HTR-8/SVneo (cell line): ENCODE measurements at places on chromosomes 2 and 18.

DNA sequence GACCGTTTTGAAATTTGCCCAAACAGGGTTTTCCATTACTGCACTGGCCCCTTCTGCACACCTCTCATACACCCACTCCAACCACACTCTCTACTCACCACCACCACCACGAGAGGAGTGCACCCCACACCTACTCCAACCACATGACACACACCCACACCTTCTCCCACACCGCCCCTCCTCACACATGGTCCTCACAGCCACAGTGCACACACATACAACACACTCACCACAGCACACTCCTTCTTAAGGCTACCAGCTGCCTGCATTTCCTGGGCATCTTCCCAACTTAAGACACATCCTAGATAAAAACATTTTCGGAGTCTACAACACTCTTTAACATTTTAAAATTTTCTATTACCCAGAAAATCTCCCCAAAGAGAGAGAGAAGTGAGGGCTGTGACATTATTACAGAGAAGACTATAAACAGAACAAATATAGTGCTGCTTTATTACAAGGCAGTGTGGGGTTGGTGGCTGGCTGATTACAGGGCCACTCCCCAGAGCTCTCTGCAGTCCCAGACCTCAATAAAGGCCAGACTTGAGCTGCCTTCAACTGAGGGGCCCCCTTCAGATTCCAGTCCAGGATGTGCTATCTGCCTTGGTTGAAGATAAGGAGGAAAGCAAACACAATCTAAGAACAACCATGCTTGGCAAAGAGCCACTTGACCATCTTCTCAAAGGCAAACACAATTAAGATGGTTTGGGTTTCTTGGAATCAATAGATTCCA is 36.1 kb downstream of the NHEJ1 start:
- DNase-seq = no peak

DNA sequence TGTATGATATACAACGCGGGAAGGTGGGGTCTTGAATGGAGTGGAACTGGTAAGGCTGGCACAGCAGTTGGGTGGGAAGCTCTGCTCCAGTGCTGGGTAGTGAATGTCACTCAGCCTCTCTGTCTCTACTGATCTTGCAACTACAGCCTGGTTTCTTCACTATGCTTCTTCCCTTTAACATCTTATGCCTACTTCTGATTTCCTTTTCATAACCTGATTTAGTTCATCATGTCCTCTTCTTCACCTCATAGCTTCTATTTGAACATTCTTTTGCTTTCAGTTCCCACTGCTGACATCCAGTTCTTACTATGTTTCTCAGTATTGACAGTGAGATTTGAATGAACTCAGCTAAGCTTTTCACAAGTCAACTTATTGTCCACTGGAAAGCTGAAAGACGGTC is 286.2 kb downstream of the ARL6IP6 start:
- no peak for DNase-seq

DNA sequence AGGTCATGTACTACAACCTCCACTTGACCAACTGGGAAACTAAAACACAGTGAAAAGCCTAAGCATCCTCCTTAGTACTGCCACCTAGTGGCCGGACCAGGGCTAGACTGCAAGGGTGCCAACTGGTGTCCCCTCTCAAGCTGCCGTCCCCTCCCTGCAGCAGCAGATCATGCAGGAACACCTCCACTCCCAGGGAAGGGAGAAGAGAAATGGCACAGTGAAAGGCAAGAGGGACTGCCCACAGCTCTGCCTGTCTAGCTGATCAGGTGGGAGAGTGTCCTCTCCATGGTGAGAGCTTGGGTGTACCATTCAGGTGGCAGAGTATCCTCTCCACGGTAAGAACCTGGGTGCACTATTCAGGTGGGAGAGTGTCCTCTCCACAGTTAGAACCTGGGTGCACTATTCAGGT is 78.1 kb downstream of the AAK1 start:
- peak; percentile 50 for DNase-seq

DNA sequence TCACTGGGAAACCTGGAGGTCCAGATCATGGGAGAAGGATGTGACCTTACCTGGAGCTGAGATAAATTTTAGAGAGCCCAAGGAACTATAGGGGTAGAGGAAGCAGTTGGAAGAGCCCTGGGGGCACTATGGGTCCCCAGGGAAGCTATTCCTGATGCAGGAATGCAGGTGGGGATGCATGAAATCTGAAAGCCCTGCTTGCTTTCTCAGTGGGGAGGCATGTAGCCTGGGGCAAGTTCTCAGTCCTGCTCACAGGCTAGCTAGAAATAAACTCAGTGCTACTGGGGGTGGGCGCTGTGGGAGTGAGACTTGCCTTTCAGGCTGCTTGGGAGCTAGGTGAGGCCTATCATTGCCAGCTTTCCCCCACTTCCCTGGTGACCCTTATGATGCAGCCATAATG is 499.7 kb downstream of the PTH2R start:
- DNase-seq = no peak

GRCh38 chr18:48342581-48342980 is 66.6 kb downstream of the ZBTB7C start:
- no peak for DNase-seq

DNA sequence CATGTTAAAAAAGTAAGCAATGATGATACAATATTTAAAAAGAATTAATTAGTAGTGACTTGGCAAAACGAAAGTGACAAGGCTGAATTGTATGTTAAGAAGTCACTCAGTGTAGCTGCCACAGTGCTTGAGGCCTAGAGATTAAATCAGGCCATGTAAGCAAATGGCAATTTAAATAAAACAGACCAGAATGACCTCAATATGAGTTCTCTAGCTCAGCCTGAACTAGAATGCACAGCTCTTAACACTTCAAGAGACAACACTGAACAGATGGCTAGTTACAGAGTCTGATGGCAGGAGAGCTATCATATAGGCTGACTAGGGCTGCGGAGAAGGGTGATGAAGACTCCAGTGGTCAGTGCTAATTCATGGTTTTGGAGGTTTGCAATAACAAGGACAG is 117.9 kb upstream of the ZBTB14 start:
- DNase-seq = no peak

- DNase-seq = no peak
Measured at GRCh38 chr2:21466341-21466927, 342.7 kb downstream of the TDRD15 start.

DNA sequence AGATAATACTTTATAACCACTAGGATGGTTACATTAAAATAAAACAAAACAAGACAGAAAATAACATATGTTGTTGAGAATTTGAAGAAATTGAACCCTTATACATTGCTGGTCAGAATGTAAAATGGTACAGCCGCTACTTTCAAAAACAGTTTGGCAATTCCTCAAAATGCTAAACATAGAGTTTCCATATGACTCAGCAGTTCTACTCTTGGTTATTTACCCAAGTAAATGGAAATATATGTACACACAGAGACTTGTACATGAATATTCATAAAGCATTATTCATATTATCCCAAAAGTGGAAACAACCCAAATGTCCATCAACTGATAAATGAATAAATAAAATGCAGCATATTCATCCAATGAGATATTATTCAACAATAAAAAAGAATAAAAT is 92.5 kb upstream of the LRATD1 start:
- no peak for DNase-seq

DNA sequence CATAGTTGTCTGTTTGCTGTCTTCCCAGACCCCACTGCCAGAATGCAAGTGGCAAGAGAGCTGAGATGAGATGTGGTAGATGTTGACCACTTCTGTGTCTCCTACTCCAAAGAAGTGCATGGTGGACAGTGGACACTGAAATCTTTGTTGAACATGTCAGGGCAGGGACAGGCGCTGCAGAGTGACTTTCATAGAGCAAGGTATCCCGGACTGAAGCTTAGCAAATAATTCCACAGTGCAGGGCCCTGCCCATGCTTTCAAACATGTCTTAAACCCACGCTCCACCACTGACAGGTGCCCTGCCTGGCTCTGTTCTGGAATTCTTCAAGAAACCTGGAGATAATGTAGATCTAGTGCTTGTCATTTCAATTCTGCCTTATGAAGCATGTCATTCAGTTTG is 470.5 kb upstream of the ID2 start:
- no peak for DNase-seq

DNA sequence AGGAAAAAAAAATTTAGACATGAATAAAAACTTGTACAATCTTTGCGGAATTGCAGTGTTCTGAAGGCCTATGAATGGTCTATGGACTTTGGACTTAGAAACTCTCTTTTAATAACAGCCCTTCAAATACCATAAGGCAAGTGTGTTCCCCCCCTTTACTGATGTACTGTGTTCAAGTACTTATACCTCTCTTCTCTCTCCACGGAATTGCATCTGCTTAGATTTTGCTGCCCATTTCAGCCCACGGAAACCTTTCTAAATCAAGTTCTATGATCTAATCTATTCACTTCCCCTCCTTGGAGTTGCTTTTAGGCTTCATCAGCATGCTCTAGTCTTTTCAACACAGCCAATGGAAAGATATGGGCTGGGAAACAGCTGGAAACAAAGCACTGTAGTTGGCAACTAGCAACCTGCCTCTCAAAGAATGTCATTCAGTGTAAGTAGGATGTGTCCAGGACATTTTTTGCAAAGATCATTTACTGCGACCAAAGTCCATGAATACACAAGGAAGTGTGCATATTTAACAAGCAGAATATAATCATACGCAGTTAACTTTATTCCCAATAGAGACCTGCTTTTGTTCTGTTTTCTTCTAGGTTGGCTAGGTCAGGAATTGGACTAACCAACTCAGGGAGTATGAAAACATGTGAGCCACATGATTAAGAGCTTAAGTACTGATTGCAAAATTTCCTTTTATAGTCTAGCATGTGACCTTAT is 58.0 kb downstream of the SLC40A1 start:
- DNase-seq = no peak

DNA sequence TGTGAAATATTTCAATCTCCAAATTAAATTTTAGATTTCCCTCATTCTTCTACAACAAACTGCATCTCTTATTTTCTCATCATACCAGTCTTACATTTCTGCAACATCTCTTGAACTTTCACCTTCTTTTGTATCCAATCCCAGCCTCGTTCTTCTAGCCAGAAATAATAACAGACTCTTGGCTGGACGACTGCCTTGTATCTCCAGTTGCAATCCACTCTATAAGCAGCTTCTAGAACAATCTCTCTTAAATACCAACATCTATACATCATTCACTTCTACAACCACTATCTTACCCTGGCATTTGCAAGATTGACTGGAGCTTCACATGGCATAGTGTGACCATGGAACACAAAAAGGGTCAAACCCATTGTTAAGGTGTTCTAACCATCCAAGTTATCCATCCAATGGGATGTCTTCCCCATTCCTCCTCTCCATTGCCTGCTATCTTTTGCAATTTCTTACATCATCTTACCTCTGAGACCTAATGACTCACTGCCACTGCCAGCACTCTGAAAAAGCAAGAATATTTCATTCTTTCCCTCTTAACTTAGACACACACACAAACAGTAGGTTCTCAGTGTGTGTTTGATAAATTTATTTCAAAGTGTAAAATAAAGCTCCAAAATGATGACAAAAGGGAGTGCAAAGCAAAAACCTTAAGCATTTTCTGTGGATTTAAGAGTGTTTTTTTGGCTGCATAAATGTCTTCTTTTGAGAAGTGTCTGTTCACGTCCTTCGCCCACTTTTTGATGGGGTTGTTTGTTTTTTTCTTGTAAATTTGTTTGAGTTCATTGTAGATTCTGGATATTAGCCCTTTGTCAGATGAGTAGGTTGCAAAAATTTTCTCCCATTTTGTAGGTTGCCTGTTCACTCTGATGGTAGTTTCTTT is 145.6 kb downstream of the METTL4 start:
- no peak for DNase-seq

DNA sequence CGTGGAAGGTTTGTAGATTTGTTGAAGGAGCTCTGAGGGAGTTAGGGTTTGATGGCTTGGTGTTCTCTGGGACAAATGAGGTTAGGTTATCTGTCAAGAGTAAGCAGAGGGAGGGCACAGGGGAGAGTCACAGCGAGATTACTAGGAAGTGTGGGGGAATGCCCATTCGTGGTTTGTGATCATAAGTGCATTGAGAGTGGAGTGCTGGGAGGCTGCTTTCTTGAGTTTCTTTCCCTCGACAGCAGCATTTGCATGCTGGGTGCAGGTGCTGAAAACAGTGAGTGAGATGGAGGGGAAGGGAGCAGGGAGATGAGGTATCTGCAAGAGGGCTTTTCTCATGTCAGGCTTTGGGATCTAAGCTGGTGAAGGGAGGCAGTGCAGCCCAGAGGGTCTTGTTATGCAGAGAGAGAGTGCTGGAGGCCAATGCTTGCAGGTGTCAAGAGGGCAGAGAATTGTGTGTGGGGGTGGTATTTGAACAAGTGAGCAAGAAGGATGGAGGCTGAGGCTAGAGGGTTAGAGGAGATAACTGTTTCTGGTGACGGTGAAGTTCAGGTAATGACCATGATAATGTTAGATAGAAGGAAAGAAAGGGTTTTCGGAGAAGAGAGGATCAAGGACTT is 8.8 kb downstream of the RALB start:
- no peak for DNase-seq

GRCh38 chr2:18690342-18690741 is 101.0 kb upstream of the NT5C1B start:
- DNase-seq = no peak

DNA sequence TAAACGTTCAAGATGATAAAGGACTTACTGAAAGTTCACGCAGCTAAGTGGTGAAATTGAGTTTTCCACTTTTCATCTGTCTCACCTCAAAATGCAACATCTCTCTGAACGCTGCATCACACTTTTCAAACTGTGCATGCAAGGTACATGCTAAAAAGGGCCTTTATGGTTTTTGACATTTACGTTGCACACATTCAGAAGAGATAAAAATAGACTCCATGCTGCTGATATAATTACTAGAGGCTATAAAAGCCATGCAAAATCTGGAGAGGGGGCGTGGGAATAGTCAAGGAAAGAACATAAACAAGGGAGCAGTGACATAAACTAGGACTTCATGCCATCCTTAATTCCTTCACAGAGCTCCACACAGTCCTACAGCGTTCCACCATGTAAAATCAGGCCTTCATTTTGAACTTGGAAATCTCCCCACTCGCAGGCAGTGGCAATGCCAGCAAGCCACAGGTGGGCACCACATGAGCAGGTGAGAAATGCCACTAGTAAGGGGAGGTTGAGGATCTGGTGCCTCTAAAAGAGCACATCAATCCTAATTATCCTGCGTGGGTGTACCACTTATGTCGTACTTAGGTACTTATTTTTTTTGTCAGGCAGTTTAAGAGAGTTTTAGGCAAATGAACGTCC is 71.4 kb downstream of the ZEB2 start:
- DNase-seq = no peak

DNA sequence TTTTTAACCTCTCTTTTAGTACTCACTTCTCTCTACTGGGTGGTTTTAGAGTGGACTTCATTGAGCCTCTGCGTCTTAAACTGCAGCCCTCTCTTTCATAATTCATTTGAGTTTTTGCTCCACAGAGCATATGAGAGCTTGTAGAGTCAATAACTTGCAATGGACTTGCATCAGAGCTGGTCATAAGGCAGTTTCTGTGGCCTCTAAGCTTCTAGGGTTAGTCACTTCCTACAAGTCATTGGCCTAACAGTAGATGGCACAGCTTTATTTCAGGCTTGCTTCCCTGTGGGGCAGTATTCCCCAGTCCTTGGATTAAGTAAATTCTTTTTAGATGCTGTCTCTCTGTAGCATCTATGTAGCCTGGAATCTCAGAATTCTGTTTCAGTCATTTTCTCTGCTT is 1435.7 kb downstream of the LRP1B start:
- DNase-seq = no peak

- no peak for DNase-seq
Measured at GRCh38 chr2:225531559-225531958, 132.0 kb downstream of the NYAP2 start.

- no peak for DNase-seq
Measured at GRCh38 chr2:201931475-201931874, 102.2 kb upstream of the FZD7 start.

GRCh38 chr2:174959787-174960186 is 45.4 kb downstream of the CHN1 start:
- DNase-seq = no peak
